ENCODE measurements at places on chromosomes 16 and 17.

DNA sequence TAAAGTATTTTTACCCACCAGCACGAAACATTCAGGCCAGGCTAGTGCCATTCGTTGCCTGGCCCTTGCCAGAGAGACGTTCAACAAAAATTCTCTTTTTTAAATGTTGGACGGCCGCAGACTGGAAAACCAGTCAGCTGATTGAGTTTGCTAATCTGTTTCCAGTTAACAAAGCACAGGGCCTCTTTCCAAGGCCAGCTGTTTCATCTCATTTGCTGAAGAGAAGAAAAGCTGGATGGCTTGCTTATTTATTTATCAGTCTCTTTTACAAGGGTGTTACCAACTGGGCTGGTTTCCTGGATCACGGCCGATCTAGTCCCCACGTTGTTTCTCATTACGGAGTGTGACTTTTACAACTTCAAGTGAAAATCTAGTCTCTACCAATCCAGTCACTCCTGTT, 418.7 kb upstream of the DYNLRB2 start:
- no peak for DNase-seq

- DNase-seq = no peak
These were observed at the start of gene GUCY2D for GRCh38 chr17:8001976-8002720. TSS of gene GUCY2D (plus strand) at chr17:8002615. CDS start at chr17:8003048, 433 bp downstream.

DNA sequence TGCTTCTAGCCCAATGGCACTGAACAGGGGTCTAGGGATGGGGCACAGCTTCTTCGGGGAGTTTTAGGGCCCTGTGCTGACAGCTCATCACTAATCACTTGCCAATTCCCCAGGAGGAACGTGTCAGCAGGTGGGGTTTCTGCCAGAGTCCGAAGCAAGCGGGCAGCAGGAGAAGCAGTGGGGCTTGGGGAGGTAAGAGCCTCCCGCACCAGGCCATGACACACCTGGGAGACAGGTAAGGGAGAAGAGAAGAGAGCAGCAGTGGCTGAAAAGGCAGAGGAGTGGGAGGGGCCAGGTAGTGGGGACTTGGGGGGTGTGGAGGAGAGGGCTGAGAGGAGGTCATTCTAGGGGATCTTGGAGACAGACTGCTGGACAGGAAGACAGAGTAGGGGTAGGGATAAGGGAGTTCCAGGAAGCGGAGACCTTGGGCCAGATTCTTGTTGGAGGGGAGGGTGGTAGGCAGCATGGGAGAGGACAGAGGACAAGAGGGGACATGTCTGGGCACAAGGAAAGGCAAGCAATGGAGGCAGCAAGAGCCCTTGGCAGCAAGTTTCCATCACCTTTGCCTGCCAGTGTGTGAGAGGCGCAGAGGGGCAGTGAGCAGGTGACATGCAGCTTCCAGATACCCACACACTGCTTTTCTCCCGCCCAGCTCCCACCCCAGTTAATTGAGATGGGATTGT, 4.9 kb downstream of the PHOSPHO1 start:
- no peak for DNase-seq

- no peak for DNase-seq
These were observed 9.2 kb downstream of the QPRT start for GRCh38 chr16:29688172-29688571.

DNA sequence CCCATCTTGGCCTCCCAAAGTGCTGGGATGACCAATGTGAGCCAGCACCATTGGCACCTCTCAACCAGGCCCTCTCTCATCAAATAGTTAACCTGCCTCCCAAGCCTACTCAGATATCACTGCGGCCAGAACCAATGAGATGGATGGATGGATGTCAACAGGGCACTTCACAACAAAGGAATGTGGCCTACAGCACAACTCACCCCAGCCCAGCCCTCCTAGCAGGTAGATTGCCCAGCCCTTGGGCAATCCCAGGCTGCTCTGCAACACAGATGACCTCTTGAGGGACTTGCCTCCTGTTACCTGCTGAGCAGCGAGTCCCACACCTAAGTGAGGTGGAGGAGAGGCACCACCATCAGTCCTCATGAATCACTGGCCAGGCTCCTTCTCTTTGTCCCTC, 22.6 kb upstream of the KIFC3 start:
- no peak for DNase-seq

GRCh38 chr17:32876417-32877163, at the start of gene MYO1D:
TSS of gene MYO1D (minus strand) at chr17:32877124. CDS start at chr17:32876872, 252 bp downstream.
- no peak for DNase-seq

Measured in NCI-H2081 treated with DMSO at 0.1 percent for 48 hours (cell line).